ENCODE measurements at places on chromosomes 6 and 20.

DNA sequence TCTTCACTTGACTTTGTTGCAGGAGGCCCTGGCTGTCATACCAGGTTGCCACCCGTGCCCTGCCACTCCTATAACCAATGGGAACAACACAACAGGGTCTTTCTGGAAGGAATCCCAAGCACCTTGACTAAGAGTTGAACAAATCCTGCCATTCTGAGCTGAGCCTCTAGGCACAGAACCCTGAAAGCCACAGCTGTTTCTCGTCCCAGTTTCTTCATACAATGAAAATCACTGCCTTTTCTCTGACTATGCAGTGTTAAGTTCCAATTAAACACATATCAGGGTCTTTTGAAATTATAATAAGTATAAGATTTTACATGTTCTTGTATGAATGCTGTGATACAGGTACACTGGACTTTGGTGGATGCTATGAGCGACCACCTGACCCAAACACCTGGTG is 54.4 kb downstream of the RIPOR2 start:
- no peak for DNase-seq

DNA sequence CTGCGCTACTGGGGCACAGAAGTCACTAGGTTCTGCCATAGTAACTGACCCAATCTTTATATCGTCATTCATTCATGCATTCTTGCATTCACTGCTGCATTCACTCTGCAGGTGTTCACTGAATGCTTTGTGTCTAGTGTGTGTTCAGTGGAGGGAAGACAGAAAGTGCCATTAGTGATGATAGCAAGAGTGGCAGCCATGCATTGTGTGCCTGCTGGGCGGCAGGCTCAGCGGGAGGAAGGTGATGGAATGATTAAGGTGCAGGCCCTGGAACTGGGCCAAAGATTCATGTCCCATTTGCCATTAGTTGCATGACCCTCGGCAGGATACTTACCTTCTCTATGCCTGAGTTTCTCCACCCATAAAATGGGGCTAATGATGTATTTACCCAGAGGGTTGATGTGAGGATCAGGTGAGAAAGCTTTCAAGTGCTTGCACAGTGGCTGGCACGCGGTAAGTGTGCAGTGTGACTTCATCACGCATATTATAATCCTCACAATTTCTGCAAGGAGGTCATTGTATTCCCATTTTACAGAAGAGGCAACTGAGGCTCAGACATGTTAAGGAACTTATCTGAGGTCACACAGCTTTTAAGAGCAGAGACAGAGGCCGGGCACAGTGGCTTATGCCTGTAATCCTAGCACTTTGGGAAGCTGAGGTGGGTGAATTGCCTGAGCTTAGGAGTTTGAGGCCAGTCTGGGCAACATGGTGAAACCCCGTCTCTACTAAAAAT is 40.1 kb downstream of the ITPR3 start:
- no peak for DNase-seq

GRCh38 chr6:25899580-25900408 is 25.8 kb upstream of the SLC17A3 start:
- no peak for DNase-seq

DNA sequence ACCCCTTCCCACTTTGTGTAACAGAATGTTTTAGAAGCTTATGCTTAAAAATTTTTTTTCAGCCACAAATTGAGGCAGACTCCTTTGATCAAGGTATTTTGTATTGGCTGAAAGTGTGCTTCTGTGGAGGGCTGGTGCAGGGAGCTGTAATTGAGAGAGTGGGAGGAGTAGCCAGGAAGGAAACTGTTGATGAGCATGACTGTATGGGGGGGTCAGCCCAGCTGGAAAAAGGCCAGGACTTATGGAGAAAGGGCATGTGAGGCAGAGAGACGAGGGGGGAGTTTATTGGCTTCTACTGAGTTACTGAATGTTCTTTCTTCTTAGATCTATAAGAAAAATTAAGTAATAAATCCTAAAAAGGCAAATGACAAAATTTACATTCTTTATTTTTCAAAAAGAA is 13.4 kb downstream of the RFPL4B start:
- DNase-seq, result no peak

GRCh38 chr20:36886859-36887751 is 11.2 kb downstream of the TLDC2 start:
- peak; percentile 81 for DNase-seq

DNA sequence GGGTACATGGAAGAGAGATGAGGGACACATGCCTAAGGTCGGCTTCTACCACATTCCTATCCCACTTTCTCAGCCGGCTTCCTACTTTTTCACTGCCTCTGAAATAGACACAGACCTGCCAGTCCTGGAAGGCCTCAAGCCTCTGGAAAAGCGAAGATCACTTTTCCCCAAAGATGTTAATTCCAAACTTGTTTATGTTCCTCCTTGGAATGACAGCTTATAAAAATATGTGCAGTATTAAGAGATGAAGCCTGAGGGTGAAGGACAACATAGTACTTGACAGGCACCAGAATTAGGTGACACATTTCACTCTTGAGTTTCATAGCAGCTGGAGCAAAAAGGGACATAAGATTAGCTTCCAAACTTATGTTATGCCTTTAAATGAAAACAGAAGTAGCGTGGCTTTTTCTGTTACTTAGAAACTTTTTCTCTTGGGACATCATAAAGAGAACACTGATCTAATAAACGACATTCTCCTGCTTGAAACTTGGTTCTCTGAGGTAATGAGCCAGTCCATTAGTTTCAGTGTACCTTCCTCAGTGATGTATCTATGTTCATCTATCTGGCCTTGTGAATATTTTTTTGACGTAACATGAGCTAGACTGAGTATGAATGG is 25.3 kb downstream of the FOXO3 start:
- DNase-seq, result no peak

GRCh38 chr6:111551521-111552231 is 54.0 kb downstream of the TRAF3IP2 start:
- DNase-seq, result no peak

- DNase-seq, result no peak
These were observed 7.4 kb downstream of the SCAF8 start for GRCh38 chr6:154740658-154741057.

GRCh38 chr6:28968476-28968875 is 36.6 kb downstream of the ZNF311 start:
- no peak for DNase-seq

DNA sequence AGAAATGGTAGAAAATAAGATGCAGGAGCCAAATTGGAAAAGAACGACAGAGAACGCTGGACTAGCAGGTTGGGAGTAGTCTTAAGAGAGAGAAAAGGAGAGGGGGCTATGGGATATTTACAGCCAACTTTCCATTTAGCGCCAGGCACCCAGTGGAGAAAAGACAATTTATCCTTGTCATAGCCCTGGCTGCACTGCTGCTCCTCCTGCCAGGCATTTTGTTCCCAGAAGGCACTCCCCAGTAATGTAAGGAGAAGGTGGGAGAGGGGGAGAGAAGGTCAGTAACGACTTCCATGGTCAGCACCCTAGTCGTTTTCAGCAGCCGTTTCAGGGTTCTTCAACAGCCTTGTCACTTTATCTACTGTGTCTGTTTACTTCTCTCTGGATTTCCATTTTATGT is 159.0 kb downstream of the TRMT11 start:
- no peak for DNase-seq
